Activated naive CD4-positive, alpha-beta T cell treated with anti-CD3 and anti-CD28 coated beads, Interleukin-2, amount 10 ng/mL, durations not matched to agents 7 days and 5 days (primary cell): ENCODE measurements at places on chromosomes 2 and 18.

GRCh38 chr2:24843330-24843860 lies 50.2 kb downstream of the CENPO start:
- no peak for DNase-seq

DNA sequence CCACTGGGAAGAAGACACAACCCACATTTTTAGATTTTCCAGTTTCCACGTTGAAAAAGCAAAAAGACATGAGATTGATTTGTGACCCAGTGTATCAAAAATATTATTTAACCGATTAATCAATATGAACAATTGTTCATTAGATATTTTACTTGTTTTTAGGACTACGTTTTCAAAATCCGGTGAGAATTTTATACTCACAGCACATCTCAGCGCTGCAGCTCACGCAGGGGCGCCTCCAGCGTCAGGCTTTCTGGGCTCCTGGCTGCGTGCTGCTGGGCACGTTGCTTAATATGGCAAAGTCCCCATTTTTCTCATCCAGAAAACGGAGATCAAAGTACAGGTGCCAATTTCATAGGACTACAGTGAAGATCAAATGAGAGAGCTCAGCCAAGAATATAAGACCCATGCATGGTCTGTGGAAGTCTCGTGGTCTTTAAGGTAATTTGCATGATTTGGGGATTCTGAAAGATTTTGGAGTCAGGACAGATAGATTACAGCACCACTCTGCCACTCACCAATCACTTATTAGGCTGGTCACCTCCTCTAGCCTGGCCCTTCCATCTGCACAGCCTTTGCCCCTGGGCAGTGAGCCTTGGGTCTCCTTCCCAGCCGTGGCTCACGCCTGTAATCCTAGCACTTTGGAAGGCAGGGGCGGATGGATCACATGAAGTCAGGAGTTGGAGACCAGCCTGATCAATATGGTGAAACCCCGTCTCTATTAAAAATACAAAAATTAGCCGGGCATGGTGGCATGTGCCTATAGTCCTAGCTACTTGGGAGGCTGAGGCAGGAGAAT lies 36.2 kb downstream of the PTPN18 start:
- no peak for DNase-seq

- DNase-seq = no peak
Observed at GRCh38 chr2:29834036-29834540, 87.3 kb downstream of the ALK start.

DNA sequence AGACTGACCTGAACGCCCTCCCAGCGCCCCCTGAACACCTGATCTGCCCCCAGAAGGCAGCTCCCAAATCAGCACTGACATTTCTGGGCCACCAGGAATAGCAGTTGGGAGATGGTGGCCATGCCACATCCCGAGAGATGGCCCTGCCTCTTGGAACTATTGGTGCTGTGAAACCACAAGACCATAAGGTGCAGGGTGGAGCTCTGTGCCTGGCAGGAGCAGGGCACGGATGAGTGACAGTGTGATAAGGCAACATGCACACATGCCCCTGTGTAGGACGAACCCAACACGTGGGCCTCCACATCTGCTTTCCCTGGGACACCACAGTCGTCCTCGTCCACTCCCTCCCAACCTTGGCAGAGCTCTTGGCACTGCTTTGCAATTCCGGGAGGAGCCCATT lies 26.9 kb downstream of the ANO7 start:
- no peak for DNase-seq

- DNase-seq = no peak
Observed at GRCh38 chr2:2219984-2220383, 111.1 kb downstream of the MYT1L start.

DNA sequence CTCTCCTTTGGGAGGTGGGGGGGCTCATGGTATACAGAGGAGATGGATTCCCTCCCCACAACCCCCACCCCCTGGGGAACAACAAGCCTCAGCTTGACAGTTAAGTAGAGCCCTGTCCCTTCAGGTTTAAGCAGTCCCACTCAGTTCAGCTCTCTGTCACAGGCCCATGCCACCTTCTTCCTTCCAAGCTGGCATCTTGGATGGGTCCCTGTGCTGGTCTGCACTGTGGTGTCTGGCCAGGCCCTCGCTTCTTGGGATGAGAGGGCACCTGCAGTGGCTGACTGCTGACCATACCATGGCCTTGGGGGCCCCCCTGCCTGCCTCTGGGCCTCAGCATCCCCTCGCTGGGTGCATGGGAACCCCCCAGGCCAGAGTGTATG lies 20.4 kb upstream of the GPR17 start:
- DNase-seq = no peak

GRCh38 chr2:9434489-9434888 lies 11.0 kb downstream of the CPSF3 start:
- no peak for DNase-seq

DNA sequence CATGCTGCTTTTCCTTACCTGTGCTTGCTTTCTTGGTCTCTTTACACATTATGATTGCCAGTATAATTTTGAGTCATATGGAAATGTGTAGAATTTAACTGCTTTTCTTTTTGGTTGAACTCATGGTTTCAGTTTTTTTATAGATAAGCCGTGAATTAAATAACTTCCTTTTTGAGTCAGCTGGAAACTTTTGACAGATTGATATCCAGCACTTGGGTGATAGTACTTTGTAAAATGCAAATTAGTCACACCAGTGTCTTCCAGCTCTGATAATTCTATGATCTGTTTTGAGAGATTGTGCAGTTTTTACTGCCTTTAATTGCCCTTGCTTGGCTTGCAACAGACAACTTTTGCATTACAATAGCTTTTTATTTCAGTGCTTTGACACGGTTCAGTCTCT lies 86.4 kb downstream of the NCOA1 start:
- no peak for DNase-seq

GRCh38 chr2:215850380-215850779 lies 163.0 kb downstream of the MREG start:
- no peak for DNase-seq

DNA sequence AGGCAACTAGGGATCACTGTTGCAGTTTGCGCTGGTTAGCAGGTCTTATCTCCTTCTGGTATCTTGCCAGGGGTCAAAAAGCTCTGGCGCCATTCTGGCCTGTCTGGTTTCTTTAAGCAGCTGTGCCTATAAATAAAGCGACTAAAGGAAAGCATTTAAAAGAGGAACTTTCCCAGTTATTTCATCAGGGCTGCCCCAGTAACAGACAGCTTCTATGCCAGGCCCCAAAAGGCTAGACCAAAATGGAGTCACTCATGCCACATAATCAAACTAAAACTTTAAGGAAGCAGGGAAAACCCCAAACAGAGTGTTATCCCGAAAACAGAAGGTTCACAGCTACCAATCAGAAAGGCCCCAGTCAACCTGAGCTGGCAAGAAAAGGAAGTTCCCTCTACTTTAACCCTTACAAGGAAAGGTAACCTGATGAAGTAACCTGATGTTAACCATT lies 41.2 kb upstream of the HNRNPA3 start:
- no peak for DNase-seq

DNA sequence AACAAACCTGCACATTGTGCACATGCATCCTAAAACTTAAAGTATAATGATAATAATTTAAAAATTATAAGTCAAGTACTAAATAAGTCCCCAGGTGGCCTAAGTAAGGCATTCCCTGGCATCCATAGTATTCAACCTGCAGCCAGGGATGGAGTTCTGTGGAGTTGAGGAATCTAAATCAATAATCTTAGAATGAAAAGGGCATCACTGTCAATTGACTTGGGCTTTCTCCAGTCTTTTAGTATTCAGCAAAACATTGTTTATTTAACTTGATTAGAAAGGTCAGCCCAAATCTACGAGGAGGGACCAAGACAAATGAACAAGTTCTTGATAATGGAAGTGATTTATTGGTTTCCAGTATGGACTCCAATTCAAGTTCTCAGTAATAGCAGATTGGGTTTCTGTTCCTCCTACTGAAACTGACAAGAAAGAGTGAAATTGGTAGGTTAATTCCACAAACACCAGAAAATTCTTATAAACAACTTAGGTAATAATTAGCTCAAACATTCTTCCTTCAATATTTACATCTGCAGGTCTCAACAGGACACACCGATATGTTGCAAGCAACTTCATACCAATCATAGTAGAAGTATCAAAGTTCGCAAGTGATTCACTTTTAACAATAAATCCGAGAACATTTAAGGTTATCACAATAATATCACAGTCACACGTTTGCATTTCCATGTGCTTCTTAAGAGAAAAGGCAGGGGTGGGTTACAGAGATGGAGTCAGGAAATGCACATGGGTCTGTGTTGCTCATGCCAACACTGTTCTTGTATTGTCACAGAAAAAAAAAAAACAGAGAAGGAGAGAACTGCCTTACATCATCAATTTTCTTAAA lies 51.7 kb upstream of the EHBP1 start:
- no peak for DNase-seq

DNA sequence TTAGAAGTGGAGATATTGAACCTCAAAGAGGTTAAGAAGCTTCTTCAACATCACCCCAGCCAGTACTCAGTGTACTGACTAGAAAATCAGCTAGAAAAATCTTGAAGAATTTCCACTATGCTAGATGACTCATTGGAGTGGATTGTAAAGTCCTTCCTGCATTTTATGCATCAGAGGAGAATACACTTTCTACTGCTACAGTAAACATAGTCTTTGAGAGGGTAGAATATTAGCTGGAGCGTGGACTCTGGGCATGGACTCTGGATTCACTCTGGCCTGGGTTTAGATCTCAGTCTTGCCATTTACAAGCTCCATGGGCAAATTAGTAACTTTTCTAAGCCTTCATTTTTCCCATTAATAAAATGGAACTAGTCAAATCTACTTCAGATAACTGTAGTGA lies 215.9 kb downstream of the IRS1 start:
- DNase-seq = no peak

DNA sequence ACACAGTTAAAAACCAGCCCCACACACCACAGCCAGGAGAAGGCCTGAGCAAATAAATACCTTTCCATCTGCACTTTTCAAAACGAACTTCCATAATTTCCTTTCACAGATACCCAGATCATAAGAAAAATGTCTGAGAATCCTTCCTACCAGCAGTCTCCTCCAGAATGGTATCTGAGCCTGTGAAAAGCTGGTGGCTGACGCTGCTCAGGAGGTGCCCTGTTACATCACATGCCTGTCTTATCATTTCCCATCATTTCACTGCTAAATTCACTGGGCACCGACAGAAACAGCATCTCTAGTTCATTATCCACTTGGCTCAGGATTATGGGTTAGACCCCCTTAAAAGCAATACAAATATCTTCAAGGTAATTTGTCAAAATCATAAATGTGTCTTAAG lies 4.4 kb downstream of the CRACDL start:
- no peak for DNase-seq
